ENCODE measurements at places on chromosomes 3 and 15. TPM values are rescaled to one million over a fixed set of nuclear protein-coding genes. Genes with fewer than 3 reads are reported as not detected.

The CHRM5 gene
- not detected for total RNA-seq

The SPESP1 gene
- 2.0 TPM for total RNA-seq

The ONECUT1 gene
- 0.18 TPM for total RNA-seq

The CLSTN2 gene
- total RNA-seq: 2.0 TPM

The SLC22A14 gene
- not detected for total RNA-seq

The CDAN1 gene
- total RNA-seq: 12.8 TPM

The GOLGA8S gene
- total RNA-seq: not detected

GRCh38 chr3:51681453-51681852 lies 10.4 kb downstream of the TEX264 start:
- no peak overlapping the region for H3K4me3 ChIP-seq
- H3K4me1 ChIP-seq: peaks cover 68% of the 10 kb centered on the region
- DNase-seq: peak; percentile 34
- peaks cover 79% of the 10 kb centered on the region for H3K36me3 ChIP-seq
- H3K27ac ChIP-seq: peak overlapping the region; percentile 50
- H3K27me3 ChIP-seq: no peaks in the 10 kb centered on the region

DNA sequence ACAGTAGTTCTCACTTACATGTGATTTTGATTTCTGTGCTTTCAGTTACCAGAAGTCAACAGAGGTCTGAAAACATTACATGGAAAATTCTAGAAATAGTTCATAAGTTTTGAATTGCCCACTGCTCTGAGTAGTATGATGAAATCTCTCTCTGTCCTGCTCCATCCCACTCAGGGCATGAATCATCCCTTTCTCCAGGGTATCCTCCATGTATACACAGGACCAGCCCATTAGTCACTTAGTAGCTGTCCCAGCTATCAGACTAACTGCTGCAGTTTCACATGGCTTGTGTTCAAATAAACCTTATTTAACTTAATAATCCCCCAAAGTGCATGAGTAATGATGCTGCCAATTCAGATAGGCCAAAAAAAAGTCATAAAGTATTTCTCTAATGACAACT lies 38.6 kb downstream of the EPHA3 start:
- no peak overlapping the region for H3K27ac ChIP-seq
- H3K36me3 ChIP-seq: no peaks in the 10 kb centered on the region
- DNase-seq: peak; percentile 6
- H3K4me3 ChIP-seq: no peak overlapping the region
- H3K4me1 ChIP-seq: no peaks in the 10 kb centered on the region

DNA sequence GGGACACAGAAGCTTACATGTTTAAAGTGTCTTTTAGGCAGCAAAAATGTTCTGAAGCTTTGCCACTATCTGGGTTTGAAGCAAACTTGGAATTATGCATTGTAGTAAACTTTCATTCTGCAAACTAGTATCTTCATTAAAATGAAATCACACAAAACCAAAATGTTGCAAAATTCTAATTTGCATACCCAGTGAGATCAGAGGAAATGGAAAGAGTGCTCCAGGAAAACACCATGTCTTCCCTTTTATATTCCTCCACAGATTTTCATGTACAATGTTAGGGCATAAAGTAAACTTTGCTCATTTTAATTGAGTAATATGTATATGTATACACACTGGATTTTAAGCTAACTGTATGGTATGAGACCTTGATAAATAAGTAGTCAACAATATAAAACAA lies 23.9 kb downstream of the ANO10 start:
- no peak for DNase-seq
- no peak overlapping the region for H3K4me3 ChIP-seq

GRCh38 chr3:188306435-188307005 lies 152.6 kb downstream of the LPP start:
- DNase-seq: no peak
- H3K4me3 ChIP-seq: no peak overlapping the region
- H3K36me3 ChIP-seq: no peaks in the 10 kb centered on the region
- peaks cover 18% of the 10 kb centered on the region for H3K4me1 ChIP-seq

GRCh38 chr15:49101536-49101935 lies 53.9 kb downstream of the COPS2 start:
- DNase-seq: no peak
- H3K4me3 ChIP-seq: no peak overlapping the region
- H3K36me3 ChIP-seq: peaks cover 21% of the 10 kb centered on the region
- H3K4me1 ChIP-seq: no peaks in the 10 kb centered on the region
- no peaks in the 10 kb centered on the region for H3K27me3 ChIP-seq

- no peaks in the 10 kb centered on the region for H3K36me3 ChIP-seq
- H3K4me3 ChIP-seq: no peak overlapping the region
- no peaks in the 10 kb centered on the region for H3K27me3 ChIP-seq
- DNase-seq: no peak
- peaks cover 10% of the 10 kb centered on the region for H3K4me1 ChIP-seq
- no peak overlapping the region for H3K27ac ChIP-seq
Measured at GRCh38 chr15:38698254-38698653, 133.6 kb upstream of the RASGRP1 start.

- H3K36me3 ChIP-seq: peaks cover 5% of the 10 kb centered on the region
- H3K27ac ChIP-seq: no peak overlapping the region
- H3K27me3 ChIP-seq: no peaks in the 10 kb centered on the region
- DNase-seq: no peak
- no peak overlapping the region for H3K4me3 ChIP-seq
- H3K4me1 ChIP-seq: no peaks in the 10 kb centered on the region
Measured at GRCh38 chr3:32743934-32744333, 58.9 kb downstream of the CNOT10 start.

- H3K27ac ChIP-seq: no peak overlapping the region
- no peak for DNase-seq
- peaks cover 41% of the 10 kb centered on the region for H3K36me3 ChIP-seq
- H3K4me1 ChIP-seq: no peaks in the 10 kb centered on the region
- no peak overlapping the region for H3K4me3 ChIP-seq
Measured at GRCh38 chr3:111936967-111937366, 41.9 kb upstream of the ABHD10 start.

GRCh38 chr3:175413926-175414325 lies 554.8 kb downstream of the NAALADL2 start:
- no peaks in the 10 kb centered on the region for H3K27me3 ChIP-seq
- no peaks in the 10 kb centered on the region for H3K36me3 ChIP-seq

DNA sequence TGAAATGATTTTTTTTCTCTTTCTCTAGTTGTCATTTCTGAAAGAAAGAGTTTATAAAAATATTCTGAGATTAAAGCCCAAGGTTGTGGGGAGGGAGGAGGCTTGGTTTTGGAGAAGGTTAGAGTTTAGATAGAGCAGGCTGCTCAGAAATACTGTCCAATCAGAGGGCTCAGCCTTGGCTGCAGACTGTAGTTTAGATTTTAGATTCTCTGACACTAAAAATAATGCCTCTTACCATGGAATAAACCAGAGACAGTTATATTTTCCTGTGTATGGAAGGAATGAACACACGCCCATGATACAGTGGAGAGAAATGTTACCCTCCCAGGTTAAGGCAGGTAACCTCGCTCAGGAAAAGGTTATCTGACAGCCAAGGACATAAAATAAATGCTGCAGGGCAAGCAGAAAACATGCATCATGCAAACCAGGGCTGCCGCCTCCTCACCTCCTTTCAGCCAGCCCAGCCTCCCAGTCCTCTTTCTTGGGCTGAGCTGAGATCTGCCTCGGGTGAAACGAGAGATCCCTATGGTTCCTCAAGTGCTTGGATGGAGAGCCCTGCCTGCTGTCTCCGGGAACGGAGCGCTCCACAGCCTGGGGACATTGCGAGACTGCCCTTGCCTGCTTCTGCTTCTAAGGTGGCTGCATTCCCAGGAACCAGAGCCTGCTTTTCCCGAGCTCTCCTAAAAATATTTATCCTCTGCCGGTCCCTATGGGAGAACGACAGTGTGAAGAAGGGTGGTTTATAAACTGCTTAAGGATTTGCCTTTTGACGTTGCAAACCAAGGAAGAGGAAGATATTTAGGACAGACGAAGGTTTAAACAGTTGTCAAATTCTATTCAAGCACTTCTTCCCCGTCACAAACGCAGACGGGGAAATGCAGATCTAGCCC lies 848 bp downstream of the NCEH1 start:
- H3K4me1 ChIP-seq: peaks cover 20% of the 10 kb centered on the region
- peak overlapping the region; percentile 94 for H3K27ac ChIP-seq
- H3K36me3 ChIP-seq: no peaks in the 10 kb centered on the region
- peak; percentile 62 for DNase-seq
- H3K4me3 ChIP-seq: peak overlapping the region; percentile 78
- H3K27me3 ChIP-seq: no peaks in the 10 kb centered on the region

DNA sequence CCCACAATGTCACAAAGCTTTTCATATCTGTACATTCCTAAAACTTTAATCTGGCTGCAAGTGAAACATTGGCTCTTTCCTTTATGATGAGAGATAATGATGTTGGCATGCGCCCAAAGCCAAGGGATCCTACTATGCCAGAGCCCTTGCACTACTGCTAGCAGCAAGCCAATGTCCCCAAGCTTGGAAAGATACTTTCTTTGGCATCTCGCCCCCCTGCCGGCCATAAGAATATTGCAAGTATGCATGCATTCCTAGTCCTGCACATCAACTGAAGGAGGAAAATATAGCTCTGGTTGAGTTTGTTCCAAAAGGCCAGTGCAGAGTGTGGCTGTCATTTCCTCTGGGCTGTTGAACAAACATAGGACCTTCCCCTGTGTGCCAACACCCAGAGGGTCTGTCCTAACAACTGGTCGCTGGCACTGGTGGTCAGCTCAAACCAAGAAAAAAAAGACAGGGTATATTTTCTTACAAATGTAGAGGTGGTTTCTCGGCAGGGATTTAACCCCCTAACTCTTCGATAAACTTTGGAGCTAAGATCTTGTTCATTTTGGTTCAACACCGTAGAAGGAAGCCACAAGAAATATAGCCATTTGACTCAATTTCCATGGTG lies 120.9 kb upstream of the ZBED2 start:
- no peaks in the 10 kb centered on the region for H3K36me3 ChIP-seq
- no peak overlapping the region for H3K27ac ChIP-seq
- DNase-seq: peak; percentile 62
- H3K4me3 ChIP-seq: no peak overlapping the region
